SJCRH30 (cell line): ENCODE measurements at places on chromosomes 3 and 15. TPM values are rescaled to one million over a fixed set of nuclear protein-coding genes. Genes with fewer than 3 reads are reported as not detected.

Gene CCR8
- total RNA-seq = not detected in 2 replicates

DNA sequence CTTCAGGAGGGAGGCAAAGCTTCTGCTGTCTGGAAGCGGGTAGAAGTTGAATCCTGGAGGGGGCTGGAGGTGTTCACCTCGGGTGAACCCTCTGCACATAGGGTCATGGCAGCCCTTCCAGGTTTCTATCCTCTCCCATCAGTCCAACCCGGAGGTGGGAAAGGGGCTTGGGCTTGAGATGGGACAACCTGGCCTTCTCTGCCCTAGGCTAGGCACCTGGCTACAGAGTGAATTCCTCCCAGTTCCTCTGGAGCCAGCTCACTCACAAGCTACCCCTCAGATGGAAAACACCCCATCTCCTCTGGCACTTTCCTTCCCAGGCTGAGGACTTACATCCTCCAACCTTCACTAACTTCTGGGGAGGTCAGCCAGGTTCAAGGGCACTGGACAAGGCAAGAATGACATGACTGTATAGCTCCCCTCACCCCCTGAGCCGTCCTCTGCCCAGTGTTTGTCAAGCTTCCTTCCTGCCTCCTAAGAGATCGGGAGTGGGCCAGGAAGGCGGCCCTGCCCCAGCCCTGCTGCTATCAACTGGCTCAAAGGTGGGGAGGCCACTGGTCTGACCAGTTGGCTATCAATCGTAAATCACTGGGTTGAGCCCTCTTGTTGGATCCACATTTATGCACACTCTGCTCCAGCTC, 45.8 kb downstream of the KLF15 start:
- H3K4me3 ChIP-seq = no peak overlapping the region
- no peaks in the 10 kb centered on the region for H3K27me3 ChIP-seq
- H3K27ac ChIP-seq = no peak overlapping the region
- no peaks in the 10 kb centered on the region for H3K4me1 ChIP-seq

Gene AGBL1
- 0.08 TPM in 1 of 2 replicates, not detected in the other for total RNA-seq

- H3K27ac ChIP-seq = no peak overlapping the region
- DNase-seq = no peak
- H3K4me3 ChIP-seq = no peak overlapping the region
- H3K27me3 ChIP-seq = no peaks in the 10 kb centered on the region
- no peaks in the 10 kb centered on the region for H3K4me1 ChIP-seq
Observed at GRCh38 chr3:63563572-63563971, 88.9 kb upstream of the SNTN start.

Gene C3orf22
- not detected in 2 replicates for total RNA-seq

Gene ABHD5
- 7.9 and 11.2 TPM in 2 replicates for total RNA-seq

GRCh38 chr15:61780278-61780980, 279.8 kb downstream of the VPS13C start:
- no peaks in the 10 kb centered on the region for H3K36me3 ChIP-seq
- H3K27ac ChIP-seq = no peak overlapping the region
- no peaks in the 10 kb centered on the region for H3K4me1 ChIP-seq
- DNase-seq = no peak
- no peaks in the 10 kb centered on the region for H3K27me3 ChIP-seq
- H3K4me3 ChIP-seq = no peak overlapping the region

Gene MLF1
- 19.3 and 21.2 TPM in 2 replicates for total RNA-seq

DNA sequence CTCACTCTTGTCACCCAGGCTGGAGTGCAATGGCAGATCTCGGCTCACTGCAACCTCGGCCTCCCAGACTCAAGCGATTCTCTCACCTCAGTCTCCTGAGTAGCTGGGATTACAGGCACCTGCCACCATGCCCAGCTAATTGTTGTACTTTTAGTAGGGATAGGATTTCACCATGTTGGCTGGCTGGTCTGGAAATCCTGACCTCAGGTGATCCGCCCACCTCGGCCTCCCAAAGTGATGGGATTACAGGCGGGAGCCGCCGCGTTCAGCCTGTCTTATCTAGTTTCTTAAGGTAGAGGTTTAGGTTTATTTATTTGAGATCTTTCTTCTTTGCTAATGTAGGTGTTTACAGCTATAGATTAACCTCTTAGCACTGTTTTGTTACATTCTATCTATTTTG, 708.8 kb downstream of the ZNF385D start:
- DNase-seq = no peak
- no peaks in the 10 kb centered on the region for H3K4me1 ChIP-seq
- no peak overlapping the region for H3K4me3 ChIP-seq
- no peak overlapping the region for H3K27ac ChIP-seq
- H3K27me3 ChIP-seq = no peaks in the 10 kb centered on the region
- H3K36me3 ChIP-seq = no peaks in the 10 kb centered on the region

GRCh38 chr3:184255291-184256039, 5.9 kb downstream of the CAMK2N2 start:
- DNase-seq = no peak
- H3K4me3 ChIP-seq = no peak overlapping the region
- H3K36me3 ChIP-seq = no peaks in the 10 kb centered on the region
- no peaks in the 10 kb centered on the region for H3K27me3 ChIP-seq
- H3K27ac ChIP-seq = no peak overlapping the region

DNA sequence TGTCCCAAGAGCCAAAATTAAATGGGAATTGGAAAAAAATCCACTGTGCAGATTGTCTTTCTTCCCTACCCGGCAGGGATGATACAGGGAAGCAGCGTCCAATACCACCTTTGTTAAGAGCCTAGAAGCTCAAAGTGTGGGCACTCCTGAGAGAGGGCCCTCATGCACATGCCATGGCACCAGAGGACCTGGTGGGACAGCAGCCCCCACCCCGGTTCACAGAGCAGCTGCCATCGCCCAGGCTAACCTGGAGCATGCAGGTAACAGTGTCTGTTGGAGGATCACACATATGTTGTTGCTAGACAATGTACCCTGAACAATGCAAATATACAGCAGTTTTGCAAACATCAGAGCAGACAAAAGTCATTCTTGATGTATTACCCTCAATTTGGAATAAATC, 206.5 kb downstream of the TJP1 start:
- no peaks in the 10 kb centered on the region for H3K36me3 ChIP-seq
- H3K4me1 ChIP-seq = no peaks in the 10 kb centered on the region
- H3K4me3 ChIP-seq = no peak overlapping the region
- no peak for DNase-seq

DNA sequence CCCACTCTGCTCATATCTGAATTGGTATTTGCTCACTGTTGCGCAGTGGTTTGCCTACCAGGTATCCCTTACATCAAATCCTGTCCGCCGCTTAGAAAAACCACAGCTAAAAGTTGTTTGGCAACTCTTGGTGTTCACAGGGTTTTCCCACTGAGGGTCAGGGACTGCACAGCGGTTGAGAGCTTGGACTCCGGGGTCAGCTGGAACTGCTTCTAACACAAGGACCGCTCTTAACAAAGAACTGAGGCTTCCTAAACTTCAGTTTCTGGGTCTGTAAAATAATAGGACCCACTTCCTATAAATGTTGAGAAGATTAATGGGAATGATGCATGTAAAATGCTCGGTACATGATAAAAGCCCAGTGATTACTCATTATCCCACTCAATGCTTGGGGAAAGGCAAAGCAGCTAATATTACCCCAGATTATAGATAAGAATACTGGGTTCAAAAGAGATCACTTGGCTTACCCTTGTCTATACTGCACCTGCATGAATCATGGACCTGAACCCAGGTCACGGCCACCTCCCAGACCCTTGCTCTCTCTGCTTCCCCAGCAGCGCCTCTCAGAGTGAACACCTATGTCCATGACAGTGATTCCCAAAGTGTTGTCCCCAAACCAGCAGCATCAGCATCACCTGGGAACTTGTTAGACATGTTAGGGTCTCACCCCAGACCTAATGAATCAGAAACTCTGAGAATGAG, 36.1 kb downstream of the LIPC start:
- H3K27ac ChIP-seq = peak overlapping the region; percentile 26
- H3K4me1 ChIP-seq = peaks cover 34% of the 10 kb centered on the region

Gene ITIH1
- 0.04 TPM in 1 of 2 replicates, not detected in the other for total RNA-seq

Gene CPNE9
- 0.06 TPM in 1 of 2 replicates, not detected in the other for total RNA-seq

DNA sequence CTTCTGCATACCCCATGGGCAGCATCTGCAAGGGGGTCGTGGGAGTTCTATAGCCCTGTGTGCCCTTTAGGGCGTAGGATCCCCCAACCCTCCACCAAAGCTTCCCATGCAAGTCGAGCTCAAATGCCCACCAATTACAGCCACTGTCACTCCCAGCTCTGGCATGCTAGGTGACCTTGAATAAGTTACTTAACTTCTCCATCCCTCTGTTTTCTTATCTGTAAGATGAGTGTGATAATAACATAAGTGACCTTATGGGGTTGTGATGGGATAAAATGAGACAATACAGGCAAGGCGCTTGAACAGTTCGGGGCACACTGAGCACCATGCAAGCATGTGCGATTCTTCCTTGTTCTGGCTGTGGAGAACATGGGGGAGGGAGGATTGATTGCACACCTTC, 74.8 kb upstream of the POMGNT2 start:
- no peaks in the 10 kb centered on the region for H3K27me3 ChIP-seq
- H3K27ac ChIP-seq = no peak overlapping the region
- H3K4me3 ChIP-seq = no peak overlapping the region
- H3K4me1 ChIP-seq = no peaks in the 10 kb centered on the region

DNA sequence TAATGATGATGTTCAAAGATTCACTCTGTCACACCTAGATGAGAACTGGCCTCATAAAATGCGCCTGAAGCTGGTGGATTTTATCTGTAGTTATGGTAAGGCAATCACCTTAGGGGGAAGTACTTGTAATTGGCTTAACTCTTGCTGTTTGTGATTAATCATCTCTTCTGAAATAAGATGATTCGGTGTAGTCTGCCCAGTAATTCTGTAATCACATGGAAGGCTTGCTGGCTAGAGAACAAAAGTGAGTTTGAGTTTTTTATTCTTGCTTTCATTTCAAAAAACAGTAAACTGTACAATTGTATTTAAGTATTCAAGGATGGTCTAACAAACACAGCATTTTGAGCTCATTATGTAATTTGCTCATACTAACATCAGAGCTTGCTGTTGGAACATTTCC, 72.1 kb downstream of the OTOL1 start:
- no peaks in the 10 kb centered on the region for H3K36me3 ChIP-seq
- DNase-seq = no peak
- no peaks in the 10 kb centered on the region for H3K27me3 ChIP-seq
- no peak overlapping the region for H3K27ac ChIP-seq
- no peaks in the 10 kb centered on the region for H3K4me1 ChIP-seq

DNA sequence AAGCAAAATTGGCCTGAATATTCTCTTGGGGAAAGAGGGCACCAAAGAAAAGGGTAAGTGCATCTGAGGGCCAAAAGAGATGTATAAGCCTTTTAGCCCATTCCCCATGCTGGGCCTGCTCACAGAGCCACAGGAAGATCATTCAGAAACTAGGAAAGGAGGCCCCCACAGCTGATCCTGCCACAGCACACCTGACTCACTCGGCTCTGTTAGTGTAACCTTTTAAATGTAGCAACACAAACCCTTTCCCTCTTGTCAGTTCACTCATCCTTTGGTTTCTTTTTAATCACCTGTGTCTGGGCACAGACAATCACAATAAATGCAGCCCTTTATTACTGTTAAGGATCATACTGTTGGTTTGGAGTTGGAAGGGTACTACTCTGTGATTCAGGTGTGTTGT, 69.9 kb downstream of the PDCD6IP start:
- no peaks in the 10 kb centered on the region for H3K27me3 ChIP-seq
- H3K4me3 ChIP-seq = no peak overlapping the region
- no peak overlapping the region for H3K27ac ChIP-seq
- H3K36me3 ChIP-seq = no peaks in the 10 kb centered on the region; the same call in 1 of the 2 replicates

Gene TNNC1
- total RNA-seq = 8.5 and 10.5 TPM in 2 replicates

DNA sequence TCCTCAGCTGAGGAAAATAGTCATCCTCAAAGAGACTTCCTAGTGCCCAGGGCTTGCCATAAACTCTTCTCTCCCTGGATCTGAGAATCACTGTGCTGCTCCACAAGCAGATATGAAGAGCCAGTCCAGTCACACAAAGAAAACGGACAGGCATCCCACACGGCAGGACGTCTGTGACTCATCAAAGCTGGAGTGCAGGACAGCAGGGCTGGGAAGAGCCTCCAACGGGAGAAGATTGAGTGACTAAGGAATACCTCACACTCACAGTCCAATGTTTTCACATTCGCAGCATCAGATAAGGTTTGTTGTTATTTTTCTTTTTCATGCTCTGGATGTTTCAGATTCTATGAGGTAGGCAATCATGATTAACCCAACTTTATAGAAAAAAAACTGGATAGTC, 57.8 kb downstream of the NEK10 start:
- H3K27ac ChIP-seq = no peak overlapping the region
- H3K4me3 ChIP-seq = no peak overlapping the region
- DNase-seq = no peak
- H3K4me1 ChIP-seq = no peaks in the 10 kb centered on the region
- no peaks in the 10 kb centered on the region for H3K36me3 ChIP-seq
